ENCODE measurements at places on chromosomes 1 and 21.

DNA sequence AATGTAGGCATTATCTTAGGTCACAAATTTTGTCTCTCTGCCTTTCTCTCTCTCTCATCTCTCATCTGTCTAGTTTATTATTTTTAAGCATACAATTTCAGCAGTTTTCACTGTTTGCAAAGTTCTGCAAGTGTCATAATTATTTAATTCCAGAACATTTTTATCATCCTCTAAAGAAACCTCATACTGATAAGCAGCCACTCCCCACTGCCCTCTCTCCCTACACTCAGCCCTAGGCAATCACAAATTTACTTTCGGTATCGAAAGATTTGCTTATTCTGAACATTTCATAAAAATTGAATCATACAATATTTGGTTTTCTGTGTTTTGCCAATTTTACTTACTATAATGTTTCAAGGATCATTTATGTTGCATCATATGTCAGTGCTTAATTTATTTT is 16.6 kb downstream of the OR6Y1 start:
- DNase-seq = no peak

DNA sequence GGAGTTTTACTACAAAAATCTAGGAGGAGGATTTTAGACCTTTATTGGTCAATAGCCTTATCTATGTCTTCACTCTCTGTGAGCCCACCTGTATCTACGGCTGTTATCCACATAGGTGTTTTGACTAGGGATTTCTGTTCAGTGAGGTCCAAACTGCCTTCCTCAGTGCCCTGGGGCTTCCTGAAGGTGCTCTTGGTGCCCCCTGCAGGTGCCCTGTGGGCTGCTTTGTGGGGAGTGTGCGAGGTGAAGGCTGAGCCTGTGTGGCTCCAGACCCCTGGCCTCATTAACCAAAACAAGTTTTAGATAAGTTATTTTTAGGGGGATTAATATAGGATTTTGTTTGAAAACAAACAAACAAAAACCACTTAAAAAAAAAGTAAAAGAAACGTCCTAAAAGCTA is 122.5 kb downstream of the KIF26B start:
- DNase-seq = no peak

GRCh38 chr1:11377001-11377583 is 101.9 kb upstream of the DISP3 start:
- DNase-seq = no peak

- peak; percentile 30 for DNase-seq
Observed at GRCh38 chr1:36366091-36366661, 19.5 kb downstream of the STK40 start.

DNA sequence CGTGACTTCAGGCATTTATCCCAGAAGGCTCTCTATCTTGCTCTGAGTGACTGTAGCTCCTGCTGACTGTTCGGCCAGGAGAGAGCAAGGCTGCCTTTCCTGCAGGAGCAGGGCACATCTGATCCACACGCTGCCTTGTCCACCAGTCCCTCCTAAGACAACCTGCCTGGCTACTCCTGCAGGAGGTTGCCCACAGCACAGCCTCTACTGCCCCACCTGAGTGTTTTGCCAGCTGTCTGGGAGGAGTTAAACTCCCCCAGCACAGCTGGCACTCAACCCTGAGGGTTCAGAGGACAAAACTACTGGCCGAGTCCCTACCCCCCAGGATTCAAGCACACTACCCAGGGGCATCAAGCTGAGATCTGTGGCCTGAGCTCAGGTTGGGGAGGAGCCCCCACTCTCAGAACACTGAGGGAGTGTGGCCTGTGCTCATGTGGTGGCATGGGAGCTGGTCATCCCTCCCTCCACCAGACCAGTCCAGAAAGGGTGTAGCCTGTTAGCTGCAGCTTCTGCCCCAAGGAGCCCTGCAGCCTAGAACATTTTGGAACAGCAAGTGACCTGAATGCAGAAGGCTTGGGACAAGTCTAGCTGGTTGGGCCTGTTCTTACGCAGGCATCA is 237.3 kb downstream of the SLC44A5 start:
- DNase-seq = no peak

GRCh38 chr1:224273641-224274040 is 56.3 kb downstream of the NVL start:
- DNase-seq = no peak

DNA sequence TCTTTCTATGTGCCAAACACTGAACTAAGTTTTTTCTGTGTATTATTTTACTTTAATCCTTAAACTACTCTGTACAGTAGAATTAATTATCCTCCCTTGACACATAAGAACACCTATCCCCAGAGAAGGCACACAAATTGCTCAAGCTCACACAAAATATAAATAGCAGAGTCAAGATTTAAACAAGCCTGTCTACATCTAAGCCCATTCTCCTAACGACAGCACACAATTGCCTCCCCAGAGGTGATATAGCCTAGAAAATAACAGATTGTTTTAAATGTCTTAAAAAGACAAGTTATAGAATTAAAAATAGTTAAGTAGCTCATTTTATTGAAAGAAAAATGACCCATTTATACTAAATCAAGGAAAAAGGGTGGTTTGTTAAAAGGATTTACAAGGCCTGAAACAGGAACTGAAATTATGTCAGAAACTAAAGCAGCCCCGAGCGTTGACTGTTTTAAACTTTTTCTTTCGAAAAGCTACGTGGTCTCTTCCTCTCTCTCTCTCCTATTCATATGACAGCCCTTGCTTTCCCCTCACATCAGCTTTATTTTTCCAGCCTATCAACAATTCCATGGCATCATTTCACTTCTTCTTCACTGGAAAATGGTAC is 30.5 kb downstream of the TNFSF18 start:
- DNase-seq = no peak

DNA sequence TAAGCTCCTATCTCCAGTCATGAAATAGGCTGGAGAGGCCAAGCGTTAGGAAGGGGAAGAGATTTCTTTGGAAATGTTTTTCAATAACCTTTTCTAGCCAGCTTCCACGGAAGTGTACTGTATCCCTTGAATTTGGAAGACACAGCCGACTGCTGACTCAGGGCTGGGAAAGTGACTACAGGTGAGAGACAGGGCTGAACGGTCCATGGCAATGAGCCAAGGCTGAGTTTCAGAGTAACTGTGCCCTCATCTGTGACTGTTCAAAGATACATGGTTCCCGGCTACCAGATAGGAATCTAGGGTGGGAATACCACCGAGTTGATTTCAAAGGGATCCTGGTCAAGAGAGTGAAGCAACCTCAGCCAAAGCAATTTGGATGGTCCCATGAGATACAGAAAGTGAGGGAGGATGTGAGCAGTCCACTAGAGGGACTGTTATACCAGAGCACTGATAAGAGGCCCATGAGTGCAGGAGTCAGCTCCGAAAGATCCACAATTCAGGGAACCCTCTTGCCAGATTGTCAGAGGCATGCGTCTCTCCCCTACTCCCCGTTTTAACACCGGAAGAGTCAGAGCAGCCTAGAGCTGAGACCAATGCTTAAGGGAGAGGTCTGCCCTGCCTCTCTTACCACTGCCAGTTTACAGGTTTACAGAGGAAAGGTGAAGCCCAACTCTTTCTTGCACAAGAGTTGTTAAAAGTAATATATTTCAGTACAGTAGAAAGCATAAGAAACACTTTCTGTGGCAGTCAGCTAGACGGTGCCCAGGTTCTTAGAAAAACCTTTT is 3.2 kb upstream of the KRTAP19-8 start:
- DNase-seq = no peak

DNA sequence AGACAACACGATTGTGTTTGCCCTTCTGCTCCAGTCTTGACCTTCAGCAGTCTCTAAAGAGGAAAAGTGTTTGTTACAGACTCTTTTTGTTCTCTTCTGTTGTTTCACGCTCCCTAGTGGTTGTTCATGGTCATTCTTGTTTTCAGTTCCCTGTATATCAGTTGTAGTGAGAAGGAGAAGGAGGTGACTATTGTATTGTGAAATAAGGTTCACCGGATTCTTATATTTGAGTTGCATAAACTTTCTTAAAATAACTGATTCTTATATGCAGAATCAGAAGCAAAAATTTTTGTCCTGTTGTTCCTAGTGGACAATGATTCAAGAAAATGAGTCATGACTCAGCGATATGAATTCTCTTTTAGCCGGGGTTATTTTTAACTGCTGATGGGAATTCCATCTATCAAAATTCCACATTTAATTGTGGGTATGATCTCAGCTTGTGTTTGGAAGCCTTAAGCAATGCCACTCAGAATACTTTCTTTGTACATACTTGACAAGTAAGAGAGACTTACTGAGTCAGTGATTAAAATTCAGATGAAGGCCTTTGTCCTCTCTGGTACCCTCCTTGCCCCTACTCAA is 152.2 kb downstream of the CLEC20A start:
- DNase-seq = no peak

DNA sequence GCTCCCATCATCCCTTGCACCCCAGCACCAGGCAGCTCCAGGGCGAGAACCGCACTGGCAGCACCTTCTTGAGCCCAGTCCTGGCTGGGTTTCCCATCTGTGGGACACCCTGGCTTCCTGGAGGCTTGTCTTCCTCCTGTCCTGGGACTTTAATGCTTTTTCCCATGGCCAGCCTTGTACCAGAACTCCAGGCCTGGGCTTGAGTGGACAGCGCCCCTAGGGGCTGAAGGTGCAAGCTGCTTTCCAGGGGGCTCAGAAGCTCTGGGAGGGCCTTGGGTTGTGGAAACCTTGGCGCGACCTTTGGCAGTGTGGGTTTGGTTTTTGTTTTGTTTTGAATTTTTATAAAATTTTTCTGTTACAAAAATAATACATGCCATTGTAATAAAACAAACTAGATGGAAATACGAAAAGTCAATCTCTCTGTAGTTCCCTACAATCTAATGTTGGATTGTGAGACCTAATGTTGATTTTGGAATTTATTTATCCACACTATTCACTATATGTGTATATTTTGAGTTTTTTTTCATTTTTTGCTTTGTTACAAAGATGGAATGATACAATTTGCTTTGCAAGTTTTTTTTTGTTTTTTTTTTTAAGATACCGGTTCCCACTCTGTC is 33.8 kb upstream of the RPL11 start:
- DNase-seq = peak; percentile 19

GRCh38 chr1:1910651-1911331 is 4.3 kb upstream of the CALML6 start:
- DNase-seq = no peak

DNA sequence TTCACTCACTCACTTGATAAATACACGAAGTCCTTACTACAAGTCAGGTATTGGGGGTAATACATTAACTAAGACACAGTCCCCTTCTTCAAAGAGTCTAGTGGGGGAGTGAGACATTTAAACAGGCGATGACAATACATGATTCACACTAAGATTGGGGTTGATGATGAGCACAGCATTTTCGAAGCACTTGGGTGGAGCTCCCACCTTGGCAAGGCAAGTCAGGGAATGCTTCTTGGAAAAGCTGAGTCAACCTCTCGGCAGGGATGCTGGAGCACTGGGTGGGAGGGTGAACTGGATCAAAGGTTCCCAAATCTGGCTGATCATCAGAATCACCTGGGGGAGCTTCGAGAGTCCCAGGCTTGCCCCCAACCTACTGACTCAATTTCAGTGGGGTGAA is 57.9 kb upstream of the ENAH start:
- peak; percentile 20 for DNase-seq

DNA sequence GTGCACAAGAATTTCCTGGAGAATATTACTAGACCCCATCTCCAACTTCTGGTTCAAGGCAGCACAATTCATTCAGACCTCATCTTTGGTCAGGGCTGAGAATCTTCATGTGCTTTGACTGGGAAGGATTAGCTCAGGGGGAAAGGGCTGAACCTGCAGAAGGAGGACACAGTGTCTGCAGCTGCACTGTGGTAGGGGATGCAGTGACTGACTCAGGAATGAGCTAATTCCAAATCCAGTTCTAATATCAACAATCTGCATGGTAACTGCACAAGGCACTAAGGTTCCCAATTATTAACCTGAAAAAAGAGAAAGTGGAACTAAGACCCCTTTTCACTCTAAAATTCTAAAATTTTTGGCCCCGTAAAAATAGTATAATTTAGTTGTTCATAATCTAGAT is 31.6 kb downstream of the TTLL7 start:
- DNase-seq = no peak

DNA sequence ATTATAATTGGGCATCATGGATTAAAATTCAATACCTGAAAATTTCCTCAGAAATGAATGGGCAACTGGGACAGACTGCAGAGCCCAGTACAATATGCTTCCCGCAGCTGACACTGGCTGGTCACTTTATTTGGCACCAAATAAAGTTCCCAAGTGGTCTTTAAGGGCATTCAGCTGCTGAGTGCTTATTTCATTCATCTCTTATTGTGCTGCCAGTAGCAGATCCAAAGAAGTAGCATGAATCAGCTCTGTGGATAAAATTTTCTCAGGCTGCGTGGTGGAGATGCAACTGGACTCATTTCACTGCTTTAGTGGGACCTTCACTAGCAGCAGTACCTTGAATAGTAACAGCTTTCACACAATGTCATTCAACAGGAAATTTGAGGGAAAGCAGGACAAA is 226.3 kb upstream of the ADGRL2 start:
- no peak for DNase-seq

DNA sequence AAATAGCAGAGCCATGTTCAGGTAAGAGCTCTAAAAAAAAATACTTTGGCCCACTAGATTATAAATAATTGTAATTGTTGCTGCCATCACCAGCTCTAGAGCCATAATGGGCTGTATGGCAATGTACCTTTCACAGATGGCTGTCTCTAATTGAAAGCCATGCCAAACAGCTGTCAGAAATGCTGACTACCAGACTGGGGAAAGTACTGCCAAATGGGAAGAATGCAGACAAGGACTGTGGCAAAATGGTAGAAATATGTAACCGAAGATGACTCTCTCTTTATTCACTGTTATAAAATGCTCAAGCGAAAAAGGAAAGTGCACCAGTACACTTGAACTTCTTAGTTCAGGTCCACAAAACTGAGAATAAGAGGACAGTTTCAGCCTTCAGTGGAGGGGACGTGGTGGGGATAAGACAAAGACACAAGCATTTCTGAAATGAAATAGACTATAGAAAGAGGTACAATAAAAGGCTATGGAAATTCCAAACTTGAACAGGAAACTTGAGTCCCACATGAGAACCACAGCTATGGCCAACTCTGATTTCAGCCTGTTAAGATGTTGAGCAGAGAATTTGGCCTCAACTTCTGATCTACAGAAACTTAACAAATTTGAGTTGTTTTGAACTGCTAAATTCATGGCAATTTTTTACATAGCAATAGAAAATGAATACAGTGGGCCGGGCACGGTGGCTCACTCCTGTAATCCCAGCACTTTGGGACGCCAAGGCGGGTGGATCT is 46.5 kb upstream of the LPGAT1 start:
- DNase-seq = no peak

GRCh38 chr1:112703706-112704105 is 3.2 kb downstream of the RHOC start:
- DNase-seq = no peak

DNA sequence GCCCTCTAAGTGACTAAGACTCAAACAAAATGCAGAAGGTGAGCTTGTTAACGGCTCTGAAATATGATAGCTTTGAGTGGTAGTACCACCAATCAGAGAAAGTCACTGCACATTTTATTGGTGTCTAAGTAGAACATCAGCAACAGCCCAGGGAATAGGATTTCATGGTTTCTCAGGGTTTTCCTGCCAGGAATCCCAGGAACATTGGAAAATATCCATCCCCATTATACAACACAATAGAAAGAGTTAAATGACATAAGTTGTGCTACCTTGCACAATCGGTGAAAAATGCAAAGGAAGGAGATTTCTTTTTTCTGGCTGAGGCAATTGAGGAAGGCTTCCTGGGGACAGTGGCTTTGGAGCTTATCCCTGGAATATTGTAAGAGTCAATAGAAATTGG is 283.1 kb downstream of the HLX start:
- DNase-seq = no peak

- DNase-seq = no peak
Observed at GRCh38 chr1:43019226-43019625, 60.6 kb upstream of the SLC2A1 start.

Data from mucosa of gallbladder (tissue), 1 donor.